GM12892 (cell line): ENCODE measurements at places on chromosomes 2 and 18.

- DNase-seq = no peak
These were observed 19.6 kb downstream of the USP39 start for GRCh38 chr2:85635636-85636035.

DNA sequence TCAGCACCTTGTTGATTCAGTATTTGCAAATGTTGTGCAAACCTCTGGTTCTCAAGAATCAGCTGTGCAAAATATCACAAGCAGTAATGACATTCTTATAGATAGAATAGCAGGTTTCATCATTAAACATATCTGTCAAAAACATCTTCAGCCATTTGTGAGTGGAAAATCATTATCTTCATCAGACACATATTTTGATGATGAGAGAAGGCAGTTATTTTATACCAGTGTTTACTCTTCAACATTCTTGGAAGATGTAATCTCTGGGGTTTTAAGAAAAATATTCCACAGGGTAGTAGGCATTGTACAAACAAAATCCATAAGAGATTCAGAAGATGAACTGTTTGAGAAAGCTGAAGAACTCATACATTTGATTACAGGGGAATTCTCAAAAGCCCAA lies 64.3 kb downstream of the FSIP2 start:
- no peak for DNase-seq

DNA sequence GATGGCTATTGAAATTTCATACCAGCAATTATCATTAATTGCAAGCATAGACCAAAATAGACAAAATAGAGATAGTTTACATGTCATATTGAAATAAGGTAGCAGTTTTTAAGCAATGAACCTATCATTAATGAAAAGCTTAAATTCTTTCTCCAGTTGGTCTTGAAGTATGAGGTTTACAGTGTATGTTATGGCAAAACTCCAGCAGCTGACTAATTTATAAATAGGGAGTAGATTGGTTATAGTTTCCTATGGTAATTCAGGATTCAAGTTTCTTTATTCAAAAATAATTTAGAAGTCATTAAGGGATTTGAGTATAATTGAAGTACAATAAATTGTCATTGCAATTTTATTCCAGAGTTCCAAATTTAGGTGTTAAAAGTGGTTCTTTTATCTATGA lies 69.6 kb upstream of the COL5A2 start:
- DNase-seq = no peak

DNA sequence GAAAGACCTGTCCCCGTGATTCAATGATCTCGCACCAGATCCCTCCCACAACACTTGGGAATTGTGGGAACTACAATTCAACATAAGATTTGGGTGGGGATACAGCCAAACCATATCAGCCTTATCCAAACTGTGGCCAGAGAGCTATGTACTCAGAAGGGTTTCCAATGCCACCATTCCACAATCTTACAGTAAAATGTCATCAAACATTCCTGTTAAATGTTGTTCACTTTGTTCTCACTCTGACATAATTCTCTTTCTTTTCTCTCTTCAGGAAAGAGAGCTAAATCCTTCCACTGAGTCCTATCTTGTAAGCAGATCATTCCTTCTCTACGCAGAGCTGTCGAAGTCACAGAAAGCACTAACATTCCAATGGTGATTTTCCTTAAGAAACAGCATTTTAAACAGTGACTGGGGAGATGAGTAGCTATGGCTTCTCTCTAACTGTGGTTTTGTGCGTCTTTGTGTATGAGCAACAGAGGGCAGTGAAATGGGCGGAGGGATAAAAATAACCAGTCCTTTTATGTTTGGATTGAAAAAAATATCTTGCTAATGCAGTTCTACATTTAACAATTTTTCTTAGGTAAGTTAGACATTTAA lies 684.7 kb downstream of the EPHA4 start:
- DNase-seq = no peak

DNA sequence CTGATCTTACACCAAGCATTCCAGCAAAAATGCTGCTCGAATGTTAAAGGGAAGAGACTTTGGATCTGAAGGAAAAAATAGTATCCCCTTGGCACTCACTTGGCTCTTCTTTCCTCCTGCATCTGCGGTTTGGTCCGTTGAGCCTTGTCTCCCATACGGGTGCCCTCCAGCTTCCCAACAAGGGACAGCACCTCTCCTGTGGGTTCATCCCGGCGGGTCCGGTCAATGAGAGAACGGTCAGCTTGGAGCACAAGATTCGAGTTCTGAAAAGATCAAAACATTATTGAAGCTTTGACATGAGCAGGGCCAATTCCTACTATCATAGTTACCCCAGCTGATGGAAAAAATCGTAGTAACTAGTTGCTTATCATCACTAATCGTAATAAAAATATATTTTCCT lies 740 bp downstream of the SNRNP200 start:
- DNase-seq = no peak

- DNase-seq = no peak
These were observed 55.5 kb upstream of the ANKRD62 start for GRCh38 chr18:12038082-12038638.

DNA sequence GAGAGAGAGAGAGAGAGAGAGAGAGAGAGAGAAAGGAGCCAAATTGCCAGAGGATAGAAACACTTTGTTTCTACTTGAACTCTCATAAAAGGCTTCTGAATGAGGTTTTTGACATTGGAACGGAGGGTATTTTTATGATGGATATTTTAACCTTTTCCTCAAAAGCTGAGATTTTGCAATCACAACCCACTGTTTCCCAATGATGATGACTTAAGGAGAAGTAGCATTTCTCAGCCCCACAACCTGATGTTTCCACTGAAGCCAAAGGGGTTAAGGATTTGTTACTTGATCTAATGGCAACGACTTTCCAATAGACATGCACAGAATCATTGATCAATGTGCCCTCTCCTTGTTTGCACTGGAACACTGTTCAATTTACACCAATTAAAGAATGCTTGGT lies 67.1 kb upstream of the POU3F3 start:
- no peak for DNase-seq
